ENCODE measurements at places on chromosomes 6 and 20.

DNA sequence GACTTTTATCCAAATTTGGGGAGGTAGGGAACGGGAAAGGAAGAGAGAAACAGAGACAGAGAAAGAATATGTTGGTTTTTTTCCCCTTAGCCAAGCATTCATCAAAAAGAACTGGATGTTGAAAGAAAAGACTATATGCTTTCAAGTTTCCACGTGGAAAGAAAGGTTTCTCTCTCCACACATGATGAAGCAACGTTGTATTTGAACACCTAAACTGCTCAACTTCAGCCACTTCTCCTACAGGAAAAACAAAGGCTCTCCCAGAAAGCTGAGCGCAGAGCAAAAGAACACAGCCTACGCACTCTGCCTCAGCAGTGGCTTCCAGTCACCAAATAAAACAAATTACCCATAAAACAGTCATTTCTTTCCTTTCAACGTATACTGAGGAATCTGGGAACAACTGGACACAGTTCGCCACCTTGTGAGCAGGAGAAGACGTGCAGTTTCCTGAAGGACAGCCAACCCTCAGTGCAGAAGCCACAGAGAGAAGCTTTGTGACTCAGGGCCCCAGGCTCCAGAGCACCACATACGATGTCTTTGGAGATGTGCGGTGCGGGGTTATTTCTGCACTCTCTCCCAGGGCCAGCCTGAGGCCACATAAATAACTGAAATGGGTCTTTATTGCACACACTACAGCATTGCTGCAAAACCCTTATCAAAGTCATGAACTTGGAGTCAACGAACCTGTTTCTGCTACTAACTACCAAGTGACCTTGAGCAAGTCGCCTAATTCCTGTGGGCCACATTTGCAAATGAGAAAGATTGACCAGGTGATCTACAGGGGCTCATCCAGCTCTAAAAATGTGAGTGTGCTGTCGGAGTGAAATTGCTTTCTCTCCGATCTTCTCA lies 10.1 kb downstream of the IL17F start:
- DNase-seq = no peak

DNA sequence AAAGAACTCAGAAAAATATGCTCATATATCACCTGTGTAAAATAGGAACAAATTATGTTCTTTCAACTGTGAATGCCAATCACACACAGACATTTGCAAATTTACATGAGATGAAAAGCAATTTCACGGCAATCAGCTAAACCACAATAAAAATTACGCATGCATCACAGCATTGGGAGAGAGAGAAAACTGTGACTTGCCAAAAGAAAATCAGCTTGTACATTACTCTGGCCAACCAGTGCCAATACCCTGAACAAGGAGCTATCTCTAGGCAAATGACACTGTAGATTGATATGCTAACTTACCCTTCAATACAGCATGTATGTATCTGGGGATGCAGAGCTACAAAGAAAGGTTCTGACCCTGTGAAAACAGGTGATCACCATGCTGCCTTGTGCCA lies 515.6 kb downstream of the EYS start:
- DNase-seq = no peak

DNA sequence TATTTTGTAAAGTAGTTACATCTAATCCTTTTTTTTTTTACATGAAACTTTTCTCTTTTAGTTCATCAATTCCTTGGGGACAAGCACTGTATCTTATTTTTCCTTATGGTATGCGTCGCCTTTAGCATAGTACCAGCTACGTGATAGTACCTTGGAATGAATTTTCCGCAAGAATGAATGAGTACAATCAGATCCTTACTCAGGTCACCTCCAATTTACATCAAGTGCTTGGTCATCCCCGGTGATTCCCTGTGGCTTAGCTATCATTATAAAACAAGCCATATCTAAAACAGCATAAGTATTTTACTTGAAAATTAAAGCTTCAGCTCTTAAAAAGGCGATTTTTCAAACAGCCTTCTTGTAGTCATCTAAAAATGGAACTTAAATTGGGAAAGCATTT lies 680.4 kb upstream of the MAP3K7 start:
- DNase-seq = no peak

DNA sequence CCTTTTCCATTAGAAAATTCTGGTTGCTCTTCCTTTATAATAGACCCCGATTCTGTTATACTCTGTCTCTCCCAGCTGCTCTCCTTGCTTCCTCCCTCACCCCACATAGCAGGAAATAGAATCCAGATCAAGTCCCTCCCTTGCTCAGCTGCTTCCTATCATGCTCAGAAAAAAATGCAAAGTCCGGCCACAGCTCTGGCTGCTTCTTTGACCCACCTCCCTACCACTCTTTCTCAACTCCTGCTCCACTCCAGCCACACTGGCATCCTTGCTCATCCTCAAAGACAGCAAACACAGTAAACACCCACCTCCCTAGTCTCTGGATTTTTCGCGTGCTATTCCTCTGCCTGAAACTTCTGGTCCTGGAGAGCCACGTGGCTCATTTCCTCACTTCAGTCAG lies 9.1 kb upstream of the SLC22A16 start:
- DNase-seq = peak; percentile 36

DNA sequence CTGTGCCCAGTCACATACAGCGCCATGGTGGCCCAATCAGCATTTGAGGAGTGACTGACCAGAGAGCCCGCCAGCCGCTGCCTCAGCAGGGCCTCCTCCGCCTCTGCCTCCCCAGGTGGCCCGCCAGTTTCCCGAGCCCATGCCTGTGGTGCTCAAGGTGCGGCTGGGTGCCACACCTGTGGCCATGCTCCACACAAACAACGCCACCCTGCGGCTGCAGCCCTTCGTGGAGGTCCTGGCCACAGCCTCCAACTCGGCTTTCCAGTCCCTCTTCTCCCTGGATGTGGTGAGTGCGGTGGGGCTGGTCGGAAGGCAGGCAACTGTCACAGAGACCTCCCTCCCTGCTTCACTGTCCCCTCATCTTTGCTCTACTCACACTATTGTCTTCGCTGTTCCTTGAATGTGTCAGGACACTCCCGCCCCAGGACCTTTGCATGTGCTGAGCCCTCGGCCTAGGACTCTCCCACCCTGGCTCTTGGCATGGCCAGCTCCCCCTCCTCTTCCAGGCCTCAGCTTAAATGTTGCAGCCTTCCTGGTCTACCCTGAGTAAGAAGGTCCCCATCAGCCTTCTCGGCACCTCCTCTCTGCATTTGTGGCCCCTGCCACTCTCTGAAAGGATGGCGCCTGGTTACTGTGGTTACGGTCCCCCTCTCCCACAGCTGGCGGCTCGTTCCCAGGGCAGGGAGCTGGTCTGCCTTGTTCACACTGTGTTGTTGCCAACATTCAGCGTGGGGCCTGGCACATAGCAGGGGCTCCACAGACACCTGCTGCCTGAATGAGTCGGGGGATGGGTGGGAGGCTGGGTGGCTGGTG lies 11.8 kb upstream of the BPIFB6 start:
- no peak for DNase-seq

- peak; percentile 88 for DNase-seq
Measured at GRCh38 chr20:19974630-19975435, 42.3 kb upstream of the NAA20 start.

DNA sequence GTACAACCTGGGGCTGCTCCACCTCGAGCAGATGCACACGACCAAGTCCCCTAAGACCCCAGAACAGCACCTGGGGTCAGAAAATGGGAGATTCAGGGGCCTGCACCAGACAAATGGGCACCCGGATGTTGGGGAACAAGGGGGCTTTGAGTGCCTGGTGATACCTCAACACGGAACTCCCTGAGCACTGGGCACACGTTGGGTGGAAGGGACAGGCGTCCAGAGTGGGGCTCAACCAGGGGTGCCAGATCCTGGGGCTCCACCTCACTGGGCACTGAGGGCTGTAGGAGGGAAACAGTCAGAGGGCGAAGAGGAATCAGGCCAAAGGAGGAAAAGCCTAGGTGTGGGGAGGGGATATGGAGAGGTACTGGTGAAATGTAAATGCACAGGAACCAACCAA lies 33.5 kb upstream of the SPAG4 start:
- DNase-seq = no peak

GRCh38 chr20:3740615-3741301 lies 8.3 kb downstream of the HSPA12B start:
- DNase-seq = no peak

Measured in inflammatory macrophage treated with lipopolysaccharide for 4 hours (primary cell).